ENCODE measurements at places on chromosomes 2 and 18.

DNA sequence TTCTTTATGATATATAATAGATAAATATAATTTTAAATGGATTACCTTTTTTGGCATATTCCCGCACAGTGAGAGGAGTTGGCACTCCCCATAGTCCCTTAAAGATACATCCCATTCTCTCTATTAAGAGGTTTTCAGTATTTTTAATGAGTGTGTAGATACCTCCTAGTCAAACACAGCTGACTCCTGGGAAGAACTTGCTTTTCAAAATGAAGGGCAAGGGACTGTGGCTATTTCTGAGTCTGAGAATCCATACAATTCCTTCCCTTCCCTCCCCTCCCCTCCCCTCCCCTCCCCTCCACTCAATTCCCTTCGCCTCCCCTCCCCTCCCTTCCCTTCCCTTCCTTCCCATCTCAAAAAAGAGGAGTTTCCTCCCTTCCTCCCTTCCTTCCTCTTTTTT, 93.5 kb downstream of the PRPF40A start:
- peaks cover 3% of the 10 kb centered on the region for H3K36me3 ChIP-seq
- H3K27me3 ChIP-seq, result peaks cover 51% of the 10 kb centered on the region
- no peak overlapping the region for H3K4me3 ChIP-seq
- no peak for DNase-seq
- peaks cover 2% of the 10 kb centered on the region for H3K4me1 ChIP-seq
- H3K27ac ChIP-seq, result no peak overlapping the region

DNA sequence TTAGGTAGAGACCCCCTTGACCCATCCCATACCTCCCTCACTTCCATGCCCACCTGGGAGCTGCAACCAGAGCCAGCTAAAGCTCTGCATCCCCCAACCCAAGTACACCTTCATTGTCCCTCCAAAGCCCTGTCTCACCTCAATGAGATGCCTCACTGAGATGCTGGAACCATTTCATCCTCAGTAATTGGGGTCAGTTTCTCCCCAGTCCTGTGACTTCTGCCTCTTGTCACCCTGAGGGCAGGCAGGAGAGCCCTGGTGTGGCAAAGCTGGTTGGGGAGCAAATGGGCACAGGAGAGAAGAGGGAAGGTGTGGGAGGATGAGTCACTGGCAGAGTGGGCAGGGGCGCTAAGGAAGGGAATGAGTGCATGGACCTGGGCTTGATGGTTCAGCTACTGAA, 27.9 kb upstream of the NT5DC4 start:
- H3K27ac ChIP-seq, result peak overlapping the region; percentile 93
- DNase-seq, result no peak
- H3K36me3 ChIP-seq, result no peaks in the 10 kb centered on the region
- H3K4me3 ChIP-seq, result peak overlapping the region; percentile 68

- no peak for DNase-seq
- H3K4me3 ChIP-seq, result no peak overlapping the region
- H3K36me3 ChIP-seq, result no peaks in the 10 kb centered on the region
- no peak overlapping the region for H3K27ac ChIP-seq
- no peaks in the 10 kb centered on the region for H3K27me3 ChIP-seq
- H3K4me1 ChIP-seq, result peaks cover 16% of the 10 kb centered on the region
Observed at GRCh38 chr2:97701186-97701585, 12.2 kb upstream of the ZAP70 start.

- DNase-seq, result no peak
- H3K27me3 ChIP-seq, result peaks cover 4% of the 10 kb centered on the region
- H3K4me1 ChIP-seq, result peaks cover 2% of the 10 kb centered on the region
- no peak overlapping the region for H3K4me3 ChIP-seq
- H3K27ac ChIP-seq, result no peak overlapping the region
- peaks cover 3% of the 10 kb centered on the region for H3K36me3 ChIP-seq
Observed at GRCh38 chr2:105652014-105652796, 92.5 kb upstream of the NCK2 start.

GRCh38 chr2:187354661-187355060, 93.4 kb downstream of the CALCRL start:
- H3K27me3 ChIP-seq, result no peaks in the 10 kb centered on the region
- H3K4me1 ChIP-seq, result no peaks in the 10 kb centered on the region
- H3K27ac ChIP-seq, result no peak overlapping the region
- no peak for DNase-seq
- no peak overlapping the region for H3K4me3 ChIP-seq

DNA sequence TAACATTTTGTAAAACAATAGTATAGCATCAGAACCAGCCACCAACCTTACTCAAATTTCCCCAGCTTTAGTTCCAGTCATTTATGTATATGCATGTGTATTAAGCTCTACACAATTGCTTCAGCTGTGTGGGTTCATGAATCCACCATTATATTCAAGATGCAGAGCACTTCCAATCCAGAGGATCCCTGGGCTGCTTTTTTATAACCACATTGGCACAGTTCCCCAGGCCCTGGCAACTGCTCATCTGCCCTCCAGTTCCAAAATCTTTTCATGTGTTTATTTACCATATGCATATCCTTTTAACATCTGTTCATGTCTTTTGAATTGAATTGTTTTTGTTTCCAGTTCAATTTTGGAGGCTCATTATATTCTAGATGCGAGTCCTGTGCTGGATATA, 482.9 kb upstream of the HS6ST1 start:
- H3K27ac ChIP-seq, result no peak overlapping the region

- H3K4me1 ChIP-seq, result no peaks in the 10 kb centered on the region
- no peak overlapping the region for H3K27ac ChIP-seq
- H3K4me3 ChIP-seq, result no peak overlapping the region
Observed at GRCh38 chr18:57331718-57332117, 20.6 kb upstream of the ST8SIA3 start.

DNA sequence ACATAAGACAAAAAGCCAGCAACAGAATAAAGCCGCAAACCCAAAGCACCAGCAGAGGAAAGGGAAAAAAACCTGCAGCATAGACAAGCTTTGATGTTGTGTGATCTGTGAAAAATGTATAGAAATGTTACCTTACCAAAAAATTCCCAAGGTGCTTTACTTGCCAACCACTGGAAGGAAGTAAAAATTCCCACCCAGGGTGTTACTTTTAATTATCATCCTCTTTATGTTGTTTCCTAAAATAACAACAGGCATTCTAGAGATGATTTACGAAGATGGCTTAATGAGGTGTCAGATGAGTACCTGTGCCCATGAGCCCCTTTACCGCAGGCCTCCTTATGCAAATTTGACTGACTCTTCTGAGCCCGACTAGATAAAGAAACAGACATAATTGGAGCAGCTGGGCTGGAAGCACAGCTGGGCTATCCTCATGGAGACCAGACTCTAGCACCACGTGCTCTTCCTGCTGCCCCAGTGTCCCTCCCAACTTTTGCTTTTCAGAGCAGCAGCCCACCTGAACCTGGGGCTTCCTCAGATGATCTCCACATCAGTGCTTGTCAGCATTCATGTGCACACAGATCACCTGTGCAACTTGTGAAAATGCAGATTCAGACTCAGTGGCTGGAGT, 41.5 kb downstream of the SRSF7 start:
- DNase-seq, result peak; percentile 36
- peak overlapping the region; percentile 99 for H3K27ac ChIP-seq
- peaks cover 3% of the 10 kb centered on the region for H3K36me3 ChIP-seq
- H3K4me1 ChIP-seq, result peaks cover 47% of the 10 kb centered on the region
- H3K27me3 ChIP-seq, result no peaks in the 10 kb centered on the region
- peak overlapping the region; percentile 87 for H3K4me3 ChIP-seq
